NCI-H1105 (cell line): ENCODE measurements at places on chromosomes 4 and X.

DNA sequence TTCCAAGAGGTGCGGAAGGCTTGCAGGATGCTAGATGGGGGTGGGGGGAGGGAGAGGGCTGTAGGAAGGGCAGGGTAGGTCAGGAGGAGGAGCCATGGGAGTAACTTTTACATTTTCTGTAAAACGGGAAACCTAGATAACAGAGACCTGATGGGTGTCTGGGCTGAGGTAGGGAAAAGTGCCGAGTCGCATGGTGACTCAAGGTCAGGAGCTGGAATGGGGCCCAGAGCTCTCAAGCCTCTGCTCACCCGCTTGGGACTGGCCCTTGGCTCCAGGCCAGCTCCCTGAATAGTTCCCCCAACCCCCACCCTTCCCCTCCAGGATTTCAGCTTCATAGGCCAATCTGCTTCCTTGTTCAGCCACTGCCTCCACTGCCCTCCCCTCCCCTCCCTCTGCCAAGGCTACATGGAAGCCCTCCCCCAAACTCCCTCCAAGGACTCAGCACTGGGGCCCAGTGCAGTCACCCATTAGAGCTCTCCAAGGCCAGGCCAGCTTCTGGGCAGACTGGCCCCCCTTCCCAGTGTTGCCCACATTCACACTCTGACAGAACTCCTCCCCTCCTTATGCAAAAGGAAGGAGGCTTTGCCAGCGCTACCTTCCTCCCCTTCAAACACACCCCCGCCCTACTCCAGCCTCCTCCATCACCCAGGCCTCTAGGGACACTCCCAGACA, 43.6 kb downstream of the TSC22D3 start:
- DNase-seq, result peak; percentile 22

GRCh38 chr4:125736057-125736456, 421.3 kb downstream of the FAT4 start:
- DNase-seq, result no peak

DNA sequence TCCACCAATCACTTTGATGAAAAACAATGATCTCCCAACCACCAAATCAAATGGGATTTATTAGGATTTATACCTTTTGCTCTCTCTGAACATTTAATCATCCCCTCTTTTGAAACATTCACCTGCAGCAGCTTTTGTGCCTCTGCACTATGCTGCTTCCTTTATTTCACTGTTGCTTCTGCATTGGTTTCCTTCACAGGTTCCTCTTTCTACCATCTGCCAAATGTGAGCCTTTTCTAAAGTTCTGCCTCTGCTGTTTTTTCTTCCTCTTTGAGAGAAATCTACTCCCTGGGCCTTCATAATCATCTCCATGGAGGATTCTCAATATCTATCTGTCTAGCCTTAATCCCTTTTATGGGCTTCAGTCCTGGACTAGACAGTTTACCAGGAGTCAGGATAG, 24.7 kb downstream of the CUL4B start:
- DNase-seq, result no peak

DNA sequence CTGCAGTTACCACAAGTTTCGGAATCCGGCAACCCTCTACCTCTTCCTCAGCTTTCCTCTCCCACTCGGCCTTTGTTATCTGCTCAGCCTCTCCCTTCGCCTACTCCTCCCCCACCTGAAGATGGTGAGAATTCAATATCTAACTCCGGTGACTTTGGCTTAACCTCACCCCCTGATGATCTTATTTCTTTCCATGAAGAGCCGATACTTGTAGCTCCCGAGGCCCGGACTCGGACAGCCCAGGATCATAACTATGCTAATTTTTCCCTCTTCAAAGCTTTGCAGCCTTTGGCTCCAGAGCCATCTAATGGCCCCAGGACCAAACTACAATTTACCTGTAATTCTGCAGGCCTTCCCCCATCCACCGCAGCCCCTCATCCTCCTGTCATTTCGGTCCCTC, 32.0 kb upstream of the MGST2 start:
- peak; percentile 14 for DNase-seq

- no peak for DNase-seq
Measured at GRCh38 chr4:39713691-39714090, 15.8 kb downstream of the UBE2K start.

DNA sequence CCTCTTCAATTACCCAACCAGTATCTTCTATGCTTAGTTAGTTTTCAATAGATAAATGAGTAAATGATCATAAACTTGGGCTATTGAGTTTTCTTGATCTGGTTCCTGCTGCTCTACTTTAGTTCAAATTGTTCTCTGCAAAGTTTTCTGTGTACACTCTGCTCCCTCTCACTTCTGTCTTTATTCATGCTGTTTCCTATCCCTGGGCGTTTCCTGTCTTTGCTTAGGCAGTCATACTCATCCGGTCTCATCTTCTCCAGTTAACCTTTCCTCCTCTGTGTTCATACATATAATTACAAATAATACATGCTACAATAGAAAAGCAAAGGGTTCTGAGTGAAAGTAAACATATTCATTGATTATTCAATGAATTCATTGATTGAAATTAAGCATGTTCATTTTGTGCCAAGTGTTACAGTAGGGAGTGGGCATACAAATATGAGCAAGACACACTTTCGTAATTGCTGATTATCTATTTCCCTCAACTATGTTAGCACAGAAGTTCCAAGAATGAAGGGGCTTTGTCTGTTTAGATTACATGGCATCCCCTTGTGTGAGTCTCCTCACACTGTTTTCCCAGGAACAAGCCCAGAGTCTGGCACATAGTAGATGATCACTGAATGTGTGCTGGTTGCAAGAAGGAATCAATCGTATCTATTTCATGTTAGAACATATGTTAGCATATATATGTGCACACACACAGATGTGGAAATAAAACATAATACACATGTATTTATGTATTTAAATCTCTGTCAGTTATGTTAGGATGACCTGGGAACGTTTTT, 1.1 kb downstream of the RAB39B start:
- DNase-seq, result no peak

GRCh38 chr4:89469930-89470375, 162.4 kb upstream of the GPRIN3 start:
- no peak for DNase-seq

- no peak for DNase-seq
Measured at GRCh38 chr4:118776157-118776954, 59.6 kb downstream of the SEC24D start.
